CD4-positive, alpha-beta T cell treated with Interleukin-2 at 100 ng/mL for 4 hours (primary cell): ENCODE measurements at places on chromosomes 3 and 15.

DNA sequence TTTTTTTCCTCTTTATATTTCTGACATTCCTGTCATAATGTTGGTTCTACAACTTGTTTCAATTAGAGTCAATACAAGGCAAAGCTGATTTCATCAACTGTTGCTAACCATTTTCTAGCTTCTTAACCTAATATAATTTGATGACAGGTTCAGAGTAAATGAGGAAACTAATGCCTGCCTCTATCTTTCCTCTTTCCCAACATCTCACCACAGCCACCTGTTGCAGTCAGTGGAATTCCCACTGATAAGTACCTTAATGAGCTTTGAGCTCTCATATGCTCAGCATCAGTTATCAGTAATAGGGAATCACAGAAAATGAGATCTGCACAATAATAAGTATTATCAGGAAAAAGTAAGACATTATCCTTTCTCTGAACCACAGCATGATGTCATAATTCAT, 241.9 kb downstream of the MEIS2 start:
- no peak for DNase-seq

GRCh38 chr15:95757171-95757570, 573.3 kb upstream of the NR2F2 start:
- no peak for DNase-seq

- no peak for DNase-seq
Observed at GRCh38 chr3:125166599-125167136, 45.9 kb downstream of the SLC12A8 start.

- DNase-seq, result peak; percentile 16
Observed at GRCh38 chr3:23442598-23443383, 239.7 kb downstream of the UBE2E2 start.

GRCh38 chr3:110618512-110619226, 452.9 kb upstream of the NECTIN3 start:
- no peak for DNase-seq

DNA sequence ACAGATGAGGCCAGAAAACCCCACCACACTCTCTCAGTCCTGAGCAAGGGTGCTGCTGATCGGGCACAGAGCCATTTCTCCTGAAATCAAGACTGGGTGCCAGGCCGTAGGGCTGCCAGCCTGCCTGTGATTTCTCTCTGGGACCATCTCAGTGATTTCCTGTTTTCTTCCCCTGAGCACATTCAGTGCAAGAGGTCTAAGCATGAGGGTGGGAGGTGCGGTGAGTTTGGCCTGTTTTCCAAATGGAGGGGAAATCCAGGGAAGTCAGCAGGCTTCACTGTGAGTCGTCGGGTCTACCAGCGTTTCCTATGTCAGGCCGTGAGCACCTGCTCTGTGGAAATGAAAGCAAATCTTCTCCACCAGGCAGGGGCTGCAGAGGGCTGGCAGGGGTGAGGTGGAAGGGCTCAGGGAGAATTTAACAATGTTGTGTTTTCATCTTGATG, 82.3 kb downstream of the ST6GAL1 start:
- peak; percentile 46 for DNase-seq

DNA sequence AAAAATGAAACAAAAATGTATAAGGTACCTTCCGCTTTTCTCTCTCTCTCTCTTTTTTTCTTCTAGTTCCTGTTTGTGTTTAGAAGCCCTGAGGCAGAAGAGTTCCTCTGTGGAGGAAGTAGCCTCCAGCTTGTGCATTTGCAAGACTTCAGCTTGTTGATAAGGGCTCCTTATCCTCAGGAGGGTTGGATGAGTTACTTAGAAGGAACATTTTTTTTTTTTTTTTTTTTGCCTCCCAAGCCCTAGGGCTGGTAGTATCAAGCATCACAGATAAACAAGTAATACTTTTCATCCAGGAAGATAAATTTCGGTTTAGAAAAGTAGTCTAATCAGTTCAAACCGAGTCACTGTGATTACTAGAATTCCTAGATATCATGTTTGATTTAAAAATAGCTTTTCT, 91.0 kb upstream of the CBLB start:
- DNase-seq, result no peak

DNA sequence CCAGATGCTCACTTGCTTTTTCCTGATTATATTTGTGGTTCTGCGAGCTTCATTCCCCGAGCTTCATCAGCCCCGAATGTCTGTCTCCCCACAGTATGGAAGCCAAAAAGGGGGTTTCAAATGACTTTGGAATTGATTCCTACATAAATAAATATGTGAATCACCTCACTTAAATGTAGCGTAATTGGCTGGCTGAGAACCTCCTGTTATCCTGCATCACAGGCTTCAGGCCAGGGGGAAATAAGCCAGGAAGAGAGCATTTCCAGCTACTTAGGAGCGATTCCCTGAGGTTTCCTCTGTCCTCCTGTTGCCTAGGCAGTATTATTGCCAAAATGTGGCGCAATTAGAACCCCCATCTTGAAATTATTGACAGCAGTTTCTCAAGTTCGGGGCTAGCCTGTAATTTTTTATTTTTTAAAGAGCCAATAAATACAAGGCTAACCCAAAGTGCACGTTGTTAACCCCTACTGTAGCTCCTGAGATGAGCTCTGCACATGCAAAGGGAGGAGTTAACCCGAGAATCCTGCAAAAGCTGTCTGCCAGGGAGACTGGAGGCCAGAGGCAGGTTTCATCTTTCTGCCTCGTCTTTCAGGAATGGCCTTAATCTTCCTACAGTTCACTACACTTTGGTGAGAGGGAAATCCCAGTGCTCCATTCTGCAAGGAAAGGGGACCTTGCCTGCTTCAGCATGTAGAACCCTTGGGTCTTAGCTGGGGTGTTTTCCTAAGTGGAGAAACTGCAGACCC, 148.2 kb downstream of the ADAMTS9 start:
- no peak for DNase-seq

DNA sequence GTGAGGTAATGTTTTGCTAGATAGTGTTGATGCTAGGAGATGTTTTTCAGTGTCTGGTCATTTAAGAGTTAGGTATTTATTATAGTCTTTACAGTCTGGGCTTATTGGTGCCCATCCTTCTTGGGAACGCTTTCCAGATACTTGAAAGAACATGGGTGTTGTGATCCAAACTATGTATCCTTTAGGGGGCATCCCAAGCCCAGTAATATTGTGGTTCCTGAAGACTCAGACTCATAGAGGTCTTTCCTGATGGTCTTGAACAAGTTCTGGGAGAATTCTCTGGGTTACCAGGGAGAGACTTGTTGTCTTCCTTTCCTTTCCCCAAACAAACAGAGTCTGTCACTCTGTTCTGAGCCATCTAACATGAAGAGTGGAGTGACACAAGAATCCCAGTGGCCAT, 99.7 kb upstream of the LRRC3B start:
- no peak for DNase-seq

DNA sequence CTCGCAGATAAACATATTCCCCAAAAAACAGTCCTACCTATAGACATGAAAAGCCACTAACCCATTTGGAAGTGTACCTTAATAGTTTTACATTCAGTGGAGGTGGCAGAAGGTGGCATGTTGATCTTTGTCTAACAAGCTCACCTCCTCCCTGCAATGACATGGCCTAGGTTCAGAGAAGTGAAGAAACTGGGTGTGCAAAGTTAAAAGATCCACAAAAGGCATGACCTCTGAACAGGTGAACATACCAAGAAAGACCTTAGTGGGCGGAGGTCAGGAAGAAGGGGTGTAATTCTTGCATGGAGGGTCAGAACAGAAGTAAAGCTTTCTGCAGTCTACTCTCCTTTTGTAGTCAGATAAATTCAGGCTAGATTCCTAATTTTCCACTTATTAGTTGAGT, 822 bp downstream of the MRPL3 start:
- DNase-seq, result no peak
